ENCODE measurements at places on chromosomes 5 and 9.

- DNase-seq, result no peak
These were observed 282.9 kb downstream of the ARHGEF28 start for GRCh38 chr5:73908846-73909245.

GRCh38 chr5:142540922-142541422, 144.9 kb downstream of the FGF1 start:
- DNase-seq, result no peak

DNA sequence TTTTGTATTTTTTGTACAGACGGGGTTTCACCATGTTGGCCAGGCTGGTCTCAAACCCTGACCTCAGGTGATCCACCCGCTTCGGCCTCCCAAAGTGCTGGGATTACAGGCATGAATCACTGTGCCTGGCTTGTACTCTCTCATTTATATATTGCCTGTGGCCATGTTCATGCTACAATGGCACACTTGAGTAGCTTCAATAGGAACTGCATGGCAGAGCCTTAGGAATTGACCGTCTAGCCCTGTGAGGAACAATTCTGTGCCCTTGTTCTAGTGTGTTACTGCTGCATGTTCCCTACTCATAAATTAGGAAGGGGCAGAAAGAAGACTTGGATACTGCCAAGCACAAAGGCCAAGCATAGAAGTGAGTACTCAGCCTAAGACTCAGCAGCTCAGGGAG, 104.2 kb downstream of the LIFR start:
- DNase-seq, result no peak

DNA sequence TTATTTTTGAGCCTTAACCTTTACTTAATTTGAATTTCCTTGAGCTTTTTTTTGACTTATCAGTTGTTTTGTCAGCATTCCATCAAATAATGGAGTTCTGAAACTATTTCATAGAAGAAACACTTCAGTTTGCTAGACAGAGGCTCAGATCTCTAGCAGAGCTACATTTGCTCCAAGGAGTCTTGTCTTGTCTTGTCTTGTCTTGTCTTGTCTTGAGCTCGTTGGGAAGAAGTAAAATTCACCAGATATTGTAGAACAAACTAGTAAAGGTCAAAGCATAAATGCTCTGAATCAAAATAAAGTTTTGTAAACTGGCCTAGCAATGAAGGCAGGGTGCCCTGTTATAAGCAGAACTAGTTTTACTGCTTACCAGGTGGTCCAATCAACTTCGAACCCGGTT, 33.5 kb downstream of the RAB24 start:
- no peak for DNase-seq

GRCh38 chr9:78745331-78745730, 448.4 kb downstream of the PSAT1 start:
- no peak for DNase-seq
